Stimulated activated CD4-positive, alpha-beta T cell treated with anti-CD3 and anti-CD28 coated beads, Interleukin-1b, Interleukin-23, amount 100 ng/mL, for 24 hours (primary cell): ENCODE measurements at places on chromosomes 1 and 21.

- peak; percentile 39 for DNase-seq
Measured at GRCh38 chr21:45152265-45152746, 77.9 kb downstream of the ADARB1 start.

- no peak for DNase-seq
Measured at GRCh38 chr1:53769780-53770179, 30.8 kb upstream of the GLIS1 start.

GRCh38 chr1:3321559-3322449 is 132.7 kb upstream of the ARHGEF16 start:
- no peak for DNase-seq

DNA sequence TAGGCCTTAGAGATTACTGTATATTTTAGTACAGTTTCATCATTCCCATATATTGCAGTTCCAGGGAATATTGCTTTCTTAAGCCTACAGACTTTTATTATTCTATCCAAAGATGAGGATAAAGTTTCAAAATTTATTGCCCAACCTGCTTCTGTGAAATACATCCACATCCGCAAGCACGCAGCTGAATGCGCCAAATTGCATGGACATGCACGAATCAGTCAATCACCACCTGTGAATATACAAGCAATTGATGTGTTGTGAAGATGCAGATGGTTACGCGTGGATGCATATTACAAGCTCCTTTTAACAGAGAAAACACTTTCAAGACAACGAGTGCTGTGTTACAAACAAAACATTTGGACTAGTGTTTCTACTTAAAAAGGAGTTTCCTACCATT is 577.8 kb upstream of the PLXNA2 start:
- no peak for DNase-seq

DNA sequence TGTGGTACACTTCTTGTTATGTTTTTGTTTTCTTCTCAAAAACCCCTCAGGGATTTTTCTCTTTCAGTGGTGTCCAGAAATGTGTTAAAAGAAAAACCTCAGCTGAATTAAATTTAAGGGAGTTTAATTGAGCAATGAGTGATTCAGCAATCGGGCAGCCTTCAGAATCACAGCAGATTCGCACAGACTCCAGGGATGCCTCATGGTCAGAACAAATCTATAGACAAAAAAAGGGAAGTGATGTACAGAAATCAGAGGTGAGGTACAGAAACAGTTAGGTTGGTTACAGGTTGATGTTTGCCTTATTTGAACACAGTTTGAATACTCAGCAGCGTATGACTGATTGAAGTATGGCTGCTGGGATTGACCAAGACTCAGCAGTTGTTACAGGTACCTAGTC is 86.2 kb downstream of the TLR5 start:
- no peak for DNase-seq

DNA sequence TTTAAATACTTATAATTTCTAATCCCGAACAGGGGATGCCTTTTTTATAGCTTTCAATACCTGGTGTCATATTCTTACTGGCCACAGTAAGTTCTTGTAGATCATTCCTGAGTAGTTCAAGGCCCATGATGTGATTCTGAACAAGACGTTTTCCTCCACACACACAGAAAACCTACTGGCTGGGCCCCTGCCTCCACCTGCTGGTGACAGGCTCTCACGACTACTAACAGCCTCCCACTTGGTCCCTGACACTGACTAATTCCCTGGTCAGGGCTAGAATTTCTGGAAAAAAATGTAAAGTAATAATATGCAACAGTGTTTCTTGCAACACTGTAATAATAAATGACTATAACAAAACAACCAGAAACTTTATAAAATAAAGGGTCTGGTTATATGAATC is 50.4 kb upstream of the RIPK4 start:
- no peak for DNase-seq

- DNase-seq = no peak
Measured at GRCh38 chr1:199875856-199876255, 151.7 kb upstream of the NR5A2 start.

GRCh38 chr1:76611770-76612445 is 255.4 kb upstream of the ST6GALNAC5 start:
- DNase-seq = no peak

DNA sequence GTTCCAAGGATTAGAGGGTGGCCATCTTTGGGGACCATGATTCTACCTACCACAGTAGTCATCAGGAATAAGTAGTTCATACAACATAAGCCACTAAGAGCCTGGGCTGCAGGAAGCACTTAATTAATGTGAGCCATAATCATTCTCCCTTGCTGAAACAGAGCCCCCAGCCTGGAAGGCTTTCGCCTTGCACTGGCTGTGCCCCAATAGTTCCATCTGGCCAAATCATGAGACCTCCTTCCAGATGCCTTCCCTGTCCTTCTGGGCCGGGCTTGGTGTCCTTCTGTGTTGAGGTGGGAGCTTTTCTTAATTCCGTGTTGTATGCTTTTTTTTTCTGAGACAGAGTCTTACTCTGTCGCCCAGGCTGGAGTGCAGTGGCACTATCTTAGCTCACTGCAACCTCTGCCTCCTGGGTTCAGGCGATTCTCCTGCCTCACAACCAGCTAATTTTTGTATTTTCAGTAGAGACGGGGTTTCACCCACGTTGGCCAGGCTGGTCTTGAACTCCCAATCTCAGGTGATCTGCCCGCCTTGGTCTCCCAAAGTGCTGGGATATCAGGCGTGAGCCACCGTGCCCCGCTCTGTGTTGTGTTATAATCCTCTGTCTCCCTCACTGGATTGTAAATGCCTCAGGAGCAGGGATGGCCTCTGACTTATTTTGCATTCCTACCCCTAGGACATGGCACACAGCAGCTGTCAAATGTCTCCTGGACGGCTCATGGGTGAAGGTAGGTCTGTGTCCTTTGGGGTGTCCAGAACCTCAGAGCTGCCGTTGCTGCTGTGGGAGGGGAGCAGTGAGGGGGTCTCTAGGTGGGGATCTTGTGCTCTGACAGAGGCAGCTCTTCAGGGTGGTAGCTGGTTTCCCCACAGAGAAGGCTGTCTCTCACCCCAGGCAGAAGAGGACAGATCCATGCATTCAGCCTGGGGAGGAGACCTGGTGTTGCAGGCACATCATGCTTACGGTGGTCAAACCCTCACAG is 10.1 kb downstream of the GNG4 start:
- DNase-seq = no peak

- no peak for DNase-seq
Measured at GRCh38 chr1:94808669-94809068, 11.5 kb upstream of the SLC44A3 start.

- DNase-seq = no peak
Measured at GRCh38 chr1:30686236-30686935, 37.0 kb downstream of the MATN1 start.

- DNase-seq = no peak
Measured at GRCh38 chr21:43811262-43812105, 22.1 kb downstream of the RRP1 start.

DNA sequence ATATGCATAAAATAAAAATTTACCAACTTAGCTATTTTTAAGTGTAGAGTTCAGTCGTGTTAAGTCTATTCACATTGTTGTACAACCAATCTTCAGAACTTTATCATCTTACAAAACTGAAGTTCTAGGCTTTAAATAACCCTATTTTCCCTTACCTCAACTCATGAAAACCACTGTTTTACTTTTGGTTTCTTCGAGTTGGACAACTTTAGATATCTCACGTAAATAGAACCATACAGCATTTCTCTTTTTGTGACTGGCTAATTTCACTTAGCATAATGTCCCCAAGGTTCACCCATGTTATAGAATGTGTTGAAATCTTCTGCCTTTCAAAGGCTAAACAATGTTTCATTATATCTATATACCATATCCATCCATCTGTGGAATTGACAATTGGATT is 819.0 kb upstream of the ADGRL4 start:
- DNase-seq = no peak

DNA sequence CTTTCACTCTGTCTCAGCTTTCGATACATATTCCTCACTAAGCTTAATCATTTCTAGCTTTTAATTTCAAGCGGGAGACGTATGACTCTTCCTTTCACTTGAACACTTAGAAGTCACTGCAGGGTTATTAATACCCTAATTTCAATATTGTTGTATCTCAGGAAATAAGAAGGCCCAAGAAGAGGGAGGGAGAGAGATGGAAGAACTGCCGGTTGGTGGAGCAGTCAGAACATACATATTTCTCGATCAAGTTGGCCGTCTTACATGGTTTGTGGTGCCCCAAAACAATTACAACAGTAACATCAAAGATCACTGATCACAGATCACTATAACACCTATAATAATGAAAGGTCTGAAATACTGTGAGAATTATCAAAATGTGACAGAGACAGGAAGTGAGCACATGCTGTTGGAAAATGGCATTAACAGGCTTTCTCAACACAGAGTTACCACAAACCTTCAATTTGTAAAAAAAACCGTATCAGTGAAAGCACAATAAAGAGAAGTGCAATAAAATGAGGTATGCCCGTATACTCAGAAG is 145.4 kb upstream of the HP1BP3 start:
- peak; percentile 5 for DNase-seq

GRCh38 chr1:154973344-154974101 is 958 bp upstream of the CKS1B start:
- DNase-seq = peak; percentile 93

DNA sequence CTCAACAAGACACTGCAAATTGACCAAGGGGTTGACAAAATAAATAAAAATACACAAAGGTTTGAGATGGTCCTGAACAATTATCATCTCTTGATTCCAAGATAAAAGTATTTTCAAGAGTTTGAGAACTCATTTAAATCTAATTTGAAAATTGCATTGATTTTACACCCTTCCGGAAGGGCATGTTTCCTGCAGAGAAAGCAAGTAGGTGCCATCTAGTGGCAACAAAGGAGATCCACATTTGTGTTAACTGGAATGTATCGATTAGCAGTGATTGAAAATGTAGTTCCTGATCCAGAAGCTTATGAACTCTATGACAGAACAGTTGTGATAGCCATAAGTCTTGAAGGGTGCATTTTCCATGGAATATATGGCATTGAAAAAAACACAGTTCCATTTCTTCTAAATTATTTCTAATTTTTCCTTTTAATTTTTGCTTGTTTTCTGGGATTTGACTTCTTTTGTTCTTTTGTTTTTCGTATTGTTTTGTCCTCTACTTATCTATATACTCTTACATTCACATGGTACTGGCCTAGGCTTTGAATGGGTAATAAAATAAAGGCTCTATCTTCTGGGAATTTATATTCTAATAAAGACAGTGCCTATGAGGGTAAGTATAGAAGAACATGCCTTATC is 143.7 kb downstream of the DNM3 start:
- no peak for DNase-seq

DNA sequence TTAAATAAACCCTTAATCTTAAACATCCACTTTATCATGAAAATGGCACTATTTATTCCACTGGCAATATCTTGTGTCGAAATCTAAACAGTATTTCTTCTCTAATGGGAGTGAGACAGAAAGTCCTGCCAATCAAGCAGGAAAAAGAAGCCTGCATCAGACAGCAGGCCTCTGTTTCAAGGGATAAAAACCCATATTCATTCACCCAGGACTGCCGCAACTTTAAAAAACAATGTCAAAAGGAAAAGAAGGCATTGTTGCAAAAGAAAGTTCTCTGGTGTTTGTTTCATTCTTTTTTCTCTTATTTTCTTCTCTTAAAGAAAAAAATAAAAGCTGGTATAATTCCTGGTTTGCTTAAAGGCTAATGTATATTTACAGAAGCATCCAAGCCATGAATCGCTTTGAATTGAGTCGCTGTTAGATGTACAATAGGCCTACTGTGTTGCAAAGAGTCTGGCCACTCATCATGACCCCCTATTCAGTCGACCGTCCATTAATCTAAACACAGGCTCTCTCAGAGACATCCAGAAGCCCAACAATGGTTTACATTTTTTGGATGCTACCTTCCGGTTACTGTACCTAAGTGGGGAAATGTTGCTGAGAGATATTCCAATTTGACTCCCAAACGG is 48.7 kb upstream of the ZC3H11B start:
- no peak for DNase-seq

DNA sequence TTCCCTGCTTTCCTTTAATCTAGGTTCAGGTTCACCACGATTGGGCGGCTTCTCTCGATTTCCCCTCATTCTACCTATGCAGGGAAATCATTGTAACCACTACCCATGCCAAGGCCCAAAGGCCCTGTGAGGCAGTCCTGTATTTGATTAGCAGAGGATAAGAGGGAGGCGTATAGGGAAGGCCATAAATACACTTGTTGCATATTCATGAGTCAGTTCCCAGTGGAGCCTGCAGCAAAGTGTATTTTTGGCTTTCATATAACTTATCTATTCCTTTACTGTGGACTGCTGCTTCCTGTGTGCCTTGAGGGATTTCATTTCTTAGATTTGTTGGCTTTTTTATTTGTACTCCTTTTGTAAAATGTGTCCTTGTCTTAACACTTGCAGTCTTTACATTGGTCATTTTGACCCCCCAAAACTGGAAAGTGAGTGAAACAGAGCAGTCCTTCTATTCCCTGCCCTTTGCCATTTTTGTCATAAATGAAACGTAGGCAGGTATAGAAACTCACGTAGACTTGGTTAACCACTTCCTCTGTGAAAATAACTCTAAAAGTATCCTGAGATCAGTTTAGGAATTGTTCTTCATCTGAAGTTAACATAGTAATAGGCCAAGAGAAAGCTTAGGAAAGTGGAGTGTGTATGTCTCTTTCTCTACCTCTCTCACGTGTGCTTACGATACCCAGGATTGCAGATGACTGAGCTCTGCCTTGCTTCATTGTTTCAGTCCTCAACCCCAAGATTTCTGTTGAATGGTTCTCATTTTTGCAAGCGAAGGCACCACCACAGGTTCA is 19.6 kb upstream of the KCNQ4 start:
- no peak for DNase-seq

GRCh38 chr1:29439615-29440014 is 203.3 kb downstream of the PTPRU start:
- no peak for DNase-seq
